ENCODE measurements at places on chromosomes 5 and 9. TPM values are rescaled to one million over a fixed set of nuclear protein-coding genes. Genes with fewer than 3 reads are reported as not detected.

The APBA1 gene
- 9.2 TPM for total RNA-seq

The PKD2L2 gene
- total RNA-seq: not detected

The GABBR2 gene
- not detected for total RNA-seq

The GMCL2 gene
- total RNA-seq: not detected

The PRLR gene
- 19.8 TPM for total RNA-seq

Data from transverse colon (tissue), 4 donors.